ENCODE measurements at places on chromosomes 12 and 14.

GRCh38 chr12:51531978-51532497, 59.0 kb upstream of the SCN8A start:
- DNase-seq, result peak; percentile 72

GRCh38 chr14:103576371-103577024, 13.7 kb downstream of the COA8 start:
- DNase-seq, result no peak

GRCh38 chr14:45201905-45202304, 51.1 kb downstream of the MIS18BP1 start:
- no peak for DNase-seq

DNA sequence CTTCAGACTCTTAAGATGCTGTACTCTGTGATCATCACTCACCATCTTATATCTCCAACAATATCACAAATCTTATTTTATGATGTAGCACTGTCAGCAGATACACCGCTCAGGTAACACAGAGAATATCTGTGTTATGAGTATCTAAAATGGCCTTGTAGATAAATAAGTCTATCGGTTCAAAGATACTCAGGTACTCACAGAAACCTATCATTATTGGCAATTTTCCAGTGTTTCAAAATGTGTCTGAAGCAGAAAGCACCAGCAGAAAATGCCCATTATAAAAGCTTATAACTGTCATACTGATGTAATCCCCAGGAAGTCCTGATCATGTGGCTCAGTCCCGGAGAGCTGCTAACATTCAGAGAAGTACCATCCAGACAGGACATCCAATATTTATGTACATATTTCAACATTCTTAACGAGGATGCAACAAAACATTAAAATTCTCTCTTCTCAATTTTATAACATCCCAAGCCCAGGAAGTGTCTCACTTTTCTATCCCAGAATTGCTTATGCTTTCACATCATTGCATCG, 190.7 kb upstream of the LMNTD1 start:
- DNase-seq, result no peak

DNA sequence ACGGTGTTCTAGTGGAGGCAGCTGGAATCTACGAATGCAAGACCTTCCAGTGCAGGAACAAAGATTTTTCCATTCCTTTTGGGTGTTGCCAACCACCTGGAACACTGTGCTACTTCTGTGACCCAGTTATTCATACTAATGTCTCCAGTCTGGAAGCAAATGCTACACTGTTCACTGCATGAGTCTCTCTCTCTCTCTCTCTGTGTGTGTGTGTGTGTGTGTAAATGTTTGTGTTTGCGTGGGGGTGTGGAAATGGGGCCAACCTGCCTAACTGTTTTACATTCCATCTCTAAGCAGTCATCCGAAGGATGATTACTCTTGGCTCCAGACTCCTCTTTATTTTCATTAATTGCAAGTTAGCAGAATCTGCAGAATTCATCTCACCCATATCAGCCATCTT, 29.9 kb upstream of the YBX3 start:
- DNase-seq, result no peak

DNA sequence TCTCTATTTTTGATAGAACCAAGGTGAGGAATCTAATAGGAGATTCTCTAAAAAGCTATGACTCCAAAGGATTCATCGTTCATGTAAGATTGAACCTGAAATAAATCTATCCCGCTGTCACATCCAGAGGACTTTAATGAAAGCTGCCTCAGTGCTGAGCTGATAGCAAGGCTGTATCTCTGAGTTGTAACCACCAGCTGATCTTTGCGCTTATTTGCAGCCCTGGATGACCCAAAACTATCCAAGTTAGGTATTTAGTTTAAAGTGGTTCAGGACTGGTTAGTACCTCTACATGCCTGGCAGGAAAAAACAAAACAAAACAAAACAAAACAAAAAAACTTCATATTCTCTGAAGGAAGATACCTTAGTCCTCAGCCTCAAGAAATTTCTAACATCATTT, 8.8 kb upstream of the ANKRD33 start:
- no peak for DNase-seq

DNA sequence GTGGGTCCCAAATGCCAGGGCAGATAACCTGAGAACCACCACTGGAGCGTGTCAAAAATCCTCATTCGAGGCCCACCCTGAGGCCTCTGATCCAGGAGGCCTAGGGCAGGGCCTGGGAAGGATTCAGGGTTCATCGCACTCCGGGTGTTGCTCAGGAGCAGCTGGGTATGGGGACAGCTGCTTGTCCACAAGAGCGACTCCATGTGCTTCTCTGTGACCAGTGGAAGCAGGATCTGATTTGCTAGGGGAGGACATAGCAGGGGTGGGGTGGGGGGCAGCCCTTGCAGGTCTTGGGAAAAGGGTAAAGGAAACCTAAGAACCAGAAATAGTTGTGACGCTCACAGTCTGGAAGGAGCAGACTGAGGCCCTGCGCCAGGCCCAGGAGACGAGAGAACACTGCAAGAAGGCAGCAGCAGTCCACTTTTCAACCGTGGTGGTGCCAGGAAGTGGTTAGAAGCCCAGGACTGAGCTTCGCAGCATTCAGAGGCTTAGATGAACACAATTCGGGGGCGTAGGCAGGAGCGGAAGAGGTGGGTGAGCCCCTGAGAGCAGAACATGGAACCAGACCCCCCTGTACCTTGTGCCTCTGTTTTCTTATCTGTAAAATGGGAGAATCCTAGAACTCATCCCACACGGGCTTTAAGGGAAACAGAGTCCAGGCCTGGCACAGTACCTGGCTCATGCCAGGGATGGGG, 33.7 kb downstream of the ITPK1 start:
- DNase-seq, result no peak

DNA sequence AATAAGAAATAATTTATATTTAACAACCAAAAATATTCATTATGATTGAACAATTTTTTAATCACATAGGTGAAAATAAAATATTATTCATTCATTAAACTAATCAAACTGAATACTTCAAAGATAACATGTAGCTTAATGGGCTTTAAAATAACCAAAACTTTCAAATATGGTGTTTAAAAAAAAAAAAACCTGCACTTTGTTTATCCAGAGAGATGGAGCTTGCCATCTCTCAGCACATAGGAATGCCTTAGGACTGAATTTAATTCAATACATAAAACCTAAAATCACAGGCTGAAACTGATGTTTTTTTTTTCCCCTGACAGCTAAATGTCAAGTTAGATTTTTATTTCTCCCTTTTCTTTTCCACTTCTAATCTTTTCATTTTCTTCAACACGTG, 14.4 kb upstream of the CCER1 start:
- DNase-seq, result no peak

- no peak for DNase-seq
Observed at GRCh38 chr12:126663304-126664094, 1598.3 kb downstream of the AACS start.

GRCh38 chr12:79560225-79560889, 130.4 kb downstream of the PAWR start:
- DNase-seq, result no peak

- DNase-seq, result no peak
Observed at GRCh38 chr14:91728616-91729183, 3.2 kb downstream of the CATSPERB start.

GRCh38 chr12:107736914-107737313, 24.0 kb downstream of the PRDM4 start:
- DNase-seq, result no peak

All from stimulated activated CD4-positive, alpha-beta T cell treated with anti-CD3 and anti-CD28 coated beads, TNF-alpha, amount 100 ng/mL, for 24 hours (primary cell).